ENCODE measurements at places on chromosomes 16 and 17.

DNA sequence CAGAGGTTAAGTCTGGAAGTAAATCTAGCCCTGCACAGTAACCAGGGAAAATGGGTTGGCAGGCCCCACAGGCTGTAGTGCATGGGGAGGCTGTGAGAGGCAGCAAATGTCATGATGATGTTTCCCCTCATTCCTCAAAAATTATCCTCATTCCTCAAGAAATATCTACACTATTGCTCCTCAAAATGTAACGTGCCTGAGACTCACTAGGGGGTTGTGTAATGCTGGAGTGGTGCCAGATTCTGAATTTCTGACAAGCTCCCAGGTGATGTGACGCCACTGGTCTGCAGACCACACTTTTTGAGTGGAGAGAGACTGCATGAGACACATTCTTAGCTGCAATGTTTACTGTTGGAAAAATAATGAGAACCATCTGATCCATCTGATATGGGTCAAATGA lies 1.2 kb upstream of the MPP3 start:
- no peak for DNase-seq

DNA sequence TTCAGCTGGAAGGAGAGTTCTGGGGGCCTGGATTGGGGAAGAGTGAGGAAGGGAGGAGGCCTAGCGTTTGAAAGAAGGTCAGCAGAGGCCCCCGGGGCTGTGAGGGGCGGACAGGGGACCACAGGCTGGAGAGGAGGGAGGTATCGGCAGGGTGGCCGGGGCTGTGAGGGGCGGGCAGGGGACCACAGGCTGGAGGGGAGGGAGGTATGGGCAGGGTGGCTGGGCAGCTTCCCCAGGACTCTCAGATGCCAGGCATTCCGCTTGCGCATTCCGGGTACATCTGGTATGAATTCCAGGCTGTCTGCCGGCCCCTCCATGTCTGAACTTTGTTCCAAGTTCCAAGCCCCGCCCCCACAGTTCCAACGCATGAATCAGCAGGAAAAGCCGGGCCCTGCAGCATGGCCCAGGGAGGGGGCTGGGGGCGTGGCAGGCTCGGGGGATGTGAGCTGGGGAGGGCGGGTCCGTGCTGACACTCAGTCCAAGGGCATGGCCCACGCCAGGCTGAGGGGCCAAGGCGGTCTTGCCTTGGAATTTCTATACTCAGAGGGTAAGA lies 4.3 kb upstream of the TLCD2 start:
- DNase-seq: no peak

DNA sequence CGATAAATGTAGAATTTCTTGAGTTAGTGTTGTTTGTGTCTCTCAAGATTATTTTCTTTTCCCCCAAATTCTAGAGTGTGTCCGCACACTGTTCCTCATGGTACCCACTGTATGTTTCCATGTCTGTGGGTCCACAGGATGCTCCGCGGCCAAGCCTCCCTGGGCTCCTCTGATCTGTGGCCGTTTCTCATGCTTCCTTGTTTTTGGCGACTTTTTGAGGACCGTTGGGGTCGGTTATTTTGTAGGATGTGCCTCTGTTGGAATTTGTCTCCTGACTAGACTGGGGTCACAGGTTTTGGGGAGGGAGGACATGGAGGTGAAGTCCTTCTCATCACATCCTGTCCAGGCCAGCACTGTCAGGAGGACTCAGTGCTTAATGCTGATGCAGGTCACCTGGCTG lies 140.0 kb downstream of the LAT start:
- no peak for DNase-seq

DNA sequence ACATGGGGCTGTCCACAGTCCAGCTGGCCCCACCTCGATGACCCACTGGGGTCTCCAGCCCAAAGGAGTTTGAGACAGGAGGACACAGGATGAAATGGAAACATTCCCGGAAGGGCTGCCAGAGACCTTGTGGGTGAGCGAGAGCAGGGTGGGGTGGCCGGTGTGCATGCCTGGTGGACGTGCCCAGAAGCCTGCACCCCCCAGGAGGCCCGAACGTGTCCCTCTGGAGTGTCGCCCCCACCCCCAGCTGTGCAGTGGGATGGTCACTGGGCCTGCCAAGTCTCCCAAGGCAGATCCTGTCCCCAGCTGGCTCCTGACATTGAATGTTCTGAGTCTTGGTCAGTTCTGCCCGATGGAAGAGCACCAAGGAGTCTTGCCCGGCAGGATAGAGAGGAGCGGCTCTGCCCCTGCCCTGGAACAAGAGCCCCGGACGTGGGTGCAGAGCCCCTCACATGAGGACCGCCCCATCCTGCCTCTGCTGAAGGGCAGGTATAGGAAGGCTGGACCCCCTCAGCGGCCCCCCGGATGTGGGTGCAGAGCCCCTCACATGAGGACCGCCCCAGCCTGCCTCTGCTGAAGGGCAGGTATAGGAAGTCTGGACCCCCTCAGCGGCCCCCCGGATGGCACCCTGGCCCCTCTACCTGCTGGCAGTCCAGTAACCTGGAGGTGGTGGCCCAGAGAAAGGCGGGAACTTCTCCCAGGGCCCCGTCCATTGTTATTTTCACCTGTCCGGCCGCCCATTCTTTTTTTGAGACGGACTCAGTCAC lies 3.1 kb upstream of the CAPN15 start:
- DNase-seq: no peak

DNA sequence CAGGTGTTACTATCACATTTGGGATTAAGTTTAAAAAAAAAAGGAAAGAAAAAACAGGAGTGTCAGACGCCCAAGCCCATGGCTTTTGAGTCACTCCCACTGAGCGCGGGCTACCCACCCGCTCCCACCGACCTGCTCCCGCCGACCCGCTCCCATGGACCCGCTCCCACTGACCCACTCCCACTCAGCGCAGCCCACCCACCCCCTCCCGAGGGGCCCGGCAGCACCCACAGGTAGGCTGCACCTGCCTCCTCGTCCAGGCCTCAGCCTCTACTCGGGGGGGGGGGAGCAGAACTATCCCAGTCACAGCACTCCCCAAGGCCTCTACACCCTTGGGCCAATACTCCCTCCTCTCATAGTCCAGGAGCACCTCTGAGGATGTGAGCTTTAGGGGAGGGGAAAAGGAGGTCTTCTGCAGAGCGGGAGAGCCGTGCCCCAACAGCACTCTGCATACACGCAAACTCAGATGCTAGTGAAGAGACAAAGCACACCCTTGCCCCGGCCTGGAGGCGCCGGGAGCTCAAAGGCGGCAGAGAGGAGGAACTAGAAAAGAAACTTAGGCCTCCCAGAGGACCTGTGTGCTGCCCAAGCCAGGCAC lies 2.9 kb downstream of the CLUH start:
- DNase-seq: no peak

GRCh38 chr16:72977127-72977526 lies 70.8 kb downstream of the ZFHX3 start:
- no peak for DNase-seq

DNA sequence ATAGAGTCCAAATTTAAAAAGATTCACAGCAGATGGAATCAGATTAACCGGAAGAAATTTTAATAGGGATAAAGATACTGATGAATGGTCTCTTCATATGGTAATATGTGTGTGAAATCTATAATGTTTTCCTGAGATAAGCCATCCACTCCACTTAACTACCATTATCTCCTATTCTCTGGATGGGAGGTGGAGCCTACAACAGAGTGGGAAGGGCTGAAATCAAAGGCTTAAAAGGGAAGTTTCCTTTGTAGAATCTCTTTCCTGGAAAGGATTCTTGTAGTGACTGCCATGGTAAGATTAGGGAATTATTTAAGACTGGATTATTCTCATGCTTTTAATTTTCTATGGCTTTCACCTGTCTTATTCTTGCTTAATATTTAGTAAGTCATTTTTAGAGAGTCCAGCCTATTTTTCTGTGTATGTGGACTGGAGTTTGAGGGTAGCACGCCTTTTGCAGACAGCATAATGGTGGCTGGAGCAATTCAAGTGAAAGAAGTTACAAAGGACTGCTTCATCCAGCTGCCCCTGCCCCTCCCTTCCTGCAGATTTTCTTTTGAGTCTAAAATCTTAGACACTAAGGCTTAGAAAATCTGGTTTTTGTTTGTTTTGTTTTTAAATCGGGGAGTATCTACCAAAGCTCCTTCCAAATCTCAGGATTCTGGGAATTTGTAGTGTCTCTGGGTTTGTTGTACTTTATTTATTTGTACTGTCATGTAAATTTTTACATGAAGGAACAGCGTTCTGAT lies 26.5 kb downstream of the KAT7 start:
- DNase-seq: no peak

GRCh38 chr17:77246110-77247047 lies 105.6 kb downstream of the SEC14L1 start:
- no peak for DNase-seq

- no peak for DNase-seq
Measured at GRCh38 chr17:77472468-77473310, 331.9 kb downstream of the SEC14L1 start.

DNA sequence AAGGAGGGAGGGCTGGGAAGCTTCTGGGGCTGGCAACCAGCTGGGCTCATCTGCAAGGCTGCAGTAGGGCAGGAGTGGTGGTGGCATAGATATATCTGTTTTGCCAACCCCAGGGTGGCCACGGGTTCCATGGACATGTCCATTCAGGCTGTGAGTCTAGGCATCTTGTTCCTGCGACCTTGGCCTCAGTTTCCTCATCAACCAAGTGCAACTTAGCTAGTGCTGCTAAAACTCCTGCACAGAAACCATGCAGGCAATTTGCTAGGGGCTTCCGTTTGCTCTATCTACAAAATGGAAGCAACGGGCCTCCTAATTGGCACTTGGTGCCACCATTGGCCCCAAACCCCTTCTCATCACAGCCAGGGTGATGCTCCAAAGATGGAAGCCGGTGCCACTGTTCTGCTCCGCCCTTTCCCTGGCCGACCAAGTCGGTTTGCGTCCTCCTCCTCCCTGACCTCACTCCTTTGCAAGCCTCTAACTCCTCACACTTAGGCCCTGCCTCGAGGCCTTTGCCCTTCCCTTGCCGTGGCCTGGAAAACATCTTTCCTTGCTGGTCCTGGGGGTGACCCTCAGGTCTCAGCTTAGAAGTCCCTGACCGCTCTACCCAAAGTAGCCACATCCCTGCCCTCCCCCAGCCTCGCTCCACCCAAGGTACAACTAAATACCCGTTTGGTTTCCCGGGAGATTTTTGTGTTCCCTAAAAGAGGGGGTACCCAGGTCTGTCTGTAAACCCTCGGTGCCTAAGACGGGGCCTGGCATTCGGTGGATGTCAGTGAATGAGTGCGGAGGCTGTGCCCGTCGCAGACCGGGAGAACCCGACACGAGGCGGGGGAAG lies 1.2 kb downstream of the SREBF1 start:
- no peak for DNase-seq

DNA sequence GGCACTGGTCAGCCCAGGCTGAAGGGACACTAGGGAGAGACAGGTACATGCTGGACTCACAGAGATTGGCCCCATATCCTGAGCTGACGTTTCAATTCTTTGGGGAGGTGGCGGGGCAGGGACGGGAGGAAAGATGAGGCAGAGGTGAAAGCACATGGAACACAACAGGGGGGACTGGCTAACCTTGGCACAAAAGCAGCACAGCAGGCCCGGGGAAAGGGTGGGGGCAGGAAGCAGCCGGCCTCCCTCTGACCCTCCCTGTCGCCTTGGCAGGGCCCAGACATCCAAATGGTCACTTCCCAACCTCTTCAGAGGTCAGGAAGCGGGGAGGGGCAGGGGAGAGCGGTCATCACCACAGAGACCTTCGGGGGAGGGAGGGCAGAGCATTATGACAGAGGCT lies 6.6 kb downstream of the VAT1 start:
- no peak for DNase-seq

DNA sequence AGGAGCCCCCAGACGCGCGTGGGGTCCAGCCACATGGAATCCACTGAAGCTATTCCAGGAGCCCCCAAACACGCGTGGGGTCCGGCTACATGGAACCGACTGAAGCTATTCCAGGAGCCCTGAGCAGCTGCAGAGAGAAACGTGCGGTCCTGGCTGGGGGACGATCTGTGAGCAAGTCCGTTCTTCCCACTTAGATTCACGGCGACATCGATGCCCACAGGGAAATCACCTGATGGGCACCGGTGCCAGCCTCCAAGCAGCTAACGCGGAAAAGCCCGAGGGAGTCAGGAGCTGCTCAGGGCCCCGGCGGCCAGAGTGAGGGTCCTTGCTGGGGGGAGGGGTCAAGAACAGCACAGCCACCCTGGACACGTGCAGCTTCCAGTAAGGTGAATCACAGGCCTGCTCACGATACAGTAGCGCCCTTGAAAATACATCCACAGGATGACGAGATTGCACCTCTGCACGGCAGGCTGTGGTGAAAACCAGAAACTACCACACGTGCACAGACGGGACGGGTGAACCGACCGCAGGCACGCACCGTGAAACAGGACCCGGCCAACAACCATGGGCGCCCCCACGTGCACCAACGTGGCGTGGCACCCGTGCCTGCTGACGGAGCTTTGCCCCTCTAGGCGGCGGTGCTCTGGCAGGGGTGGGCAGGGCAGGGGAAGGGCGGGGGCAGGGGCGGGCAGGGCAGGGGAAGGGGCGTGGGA lies 77.7 kb upstream of the GNG13 start:
- DNase-seq: no peak

GRCh38 chr16:11507350-11507749 lies 79.4 kb downstream of the LITAF start:
- DNase-seq: no peak

DNA sequence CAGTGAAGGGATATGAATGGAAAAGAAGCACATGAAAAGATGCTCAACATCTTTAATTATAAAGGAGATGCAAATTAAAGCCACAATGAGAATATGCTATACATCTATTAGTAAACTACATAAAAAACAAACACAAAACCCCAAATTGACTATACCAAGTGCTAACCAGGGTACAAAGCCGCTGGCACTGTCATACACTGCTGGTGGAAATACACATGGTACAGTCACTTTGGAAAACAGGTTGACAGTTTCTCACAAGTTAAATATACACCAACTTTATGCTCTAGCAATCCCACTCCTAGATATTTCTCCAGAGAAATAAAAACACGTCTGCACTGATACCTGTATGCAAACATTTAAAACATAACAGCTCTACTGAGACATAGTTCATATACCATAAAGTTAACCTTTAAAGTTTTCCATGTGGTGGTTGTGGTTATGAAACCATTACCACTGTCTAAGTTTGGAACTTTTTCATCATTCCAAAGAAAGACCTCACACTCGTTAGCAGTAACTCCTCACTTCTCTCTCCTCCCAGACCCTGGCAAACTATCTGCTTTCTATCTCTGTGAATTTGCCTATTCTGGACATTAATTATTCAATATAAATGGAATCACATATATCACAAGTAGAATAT lies 42.7 kb downstream of the ADGRG5 start:
- DNase-seq: no peak

GRCh38 chr17:30961209-30962188 lies 9.3 kb upstream of the RNF135 start:
- peak; percentile 62 for DNase-seq

Measured in CD4-positive, alpha-beta T cell (primary cell).